ENCODE measurements at places on chromosomes 7 and 10.

GRCh38 chr10:132685101-132685891, 100.7 kb downstream of the NKX6-2 start:
- peak; percentile 87 for DNase-seq

GRCh38 chr7:50735333-50735732, 47.4 kb downstream of the GRB10 start:
- no peak for DNase-seq

- no peak for DNase-seq
Observed at GRCh38 chr10:22803261-22803885, 89.0 kb upstream of the PIP4K2A start.

- DNase-seq, result no peak
Observed at GRCh38 chr7:100773491-100773890, 40.1 kb downstream of the ZAN start.

DNA sequence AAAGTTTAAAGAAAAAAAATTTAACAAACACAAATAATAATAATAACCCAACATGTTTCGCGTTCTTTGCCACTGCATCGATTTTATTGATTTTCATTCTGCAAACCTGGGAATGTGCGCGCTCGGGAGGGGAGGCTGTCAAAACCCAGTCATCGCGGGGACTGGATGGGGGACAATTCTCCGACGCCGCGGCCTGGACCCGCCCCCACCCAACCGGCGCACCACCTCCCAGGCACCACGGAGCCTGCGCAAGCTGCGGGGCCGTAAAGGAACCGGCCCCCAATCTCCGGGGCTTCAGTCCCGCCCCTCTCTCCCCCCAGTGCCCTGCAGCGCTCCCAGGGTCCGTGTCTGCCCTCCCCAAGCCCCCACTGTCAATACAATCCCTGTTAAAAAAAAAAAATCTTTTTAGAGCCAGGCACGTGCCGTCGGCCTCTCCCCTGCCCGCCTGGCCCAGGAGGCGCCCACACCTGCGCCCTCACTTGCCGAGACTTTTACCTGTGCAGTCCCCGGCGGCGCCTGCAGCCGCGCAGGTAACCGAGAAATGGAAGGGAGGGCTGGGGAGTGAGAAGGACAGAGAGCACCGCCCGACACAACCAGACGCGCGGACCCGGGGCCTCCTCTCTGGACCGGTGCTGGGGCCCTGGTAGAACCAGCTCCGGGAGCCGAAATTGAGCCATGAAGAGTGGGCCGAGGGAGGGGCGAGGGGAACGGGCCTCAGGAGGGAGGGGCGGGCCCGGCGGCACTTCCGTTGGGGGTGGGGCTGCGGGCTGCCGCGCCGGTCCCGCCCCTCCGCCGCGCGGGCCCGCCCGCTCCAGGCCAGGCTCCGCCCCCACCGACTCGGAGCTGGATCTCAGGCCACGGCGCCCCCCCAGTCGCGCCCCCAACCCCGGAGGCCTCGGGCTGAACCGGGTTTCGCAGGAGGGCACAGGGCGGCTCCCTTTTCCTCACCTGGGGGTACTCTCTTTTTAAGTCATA, 7.6 kb upstream of the ZNF503 start:
- DNase-seq, result peak; percentile 86

- DNase-seq, result no peak
Observed at GRCh38 chr10:19283285-19283684, 234.7 kb downstream of the MALRD1 start.

- no peak for DNase-seq
Observed at GRCh38 chr7:47648275-47648925, 66.5 kb upstream of the TNS3 start.

Data from prostate gland (tissue), 2 donors.